ENCODE measurements at places on chromosomes 13 and 19.

- DNase-seq = no peak
Measured at GRCh38 chr13:34805347-34805746, 136.7 kb upstream of the NBEA start.

DNA sequence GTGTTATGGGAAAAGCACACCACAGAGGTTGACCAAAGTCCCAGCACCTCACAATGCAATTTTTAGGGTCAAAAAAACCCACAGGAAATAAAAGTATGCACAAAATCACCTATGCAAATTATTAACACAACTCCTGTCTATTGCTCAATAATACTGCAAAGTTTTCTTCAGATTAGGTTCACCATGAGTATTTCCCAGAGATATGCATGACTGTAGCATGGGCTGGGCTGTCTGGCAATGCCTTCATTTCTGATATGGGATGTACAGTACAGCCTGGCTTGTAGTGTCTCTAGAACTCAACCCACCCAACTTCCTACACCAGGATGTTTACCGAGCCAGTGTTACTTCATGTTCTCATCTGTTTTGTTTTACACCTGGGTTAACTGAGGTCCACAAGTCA is 698.7 kb upstream of the ARGLU1 start:
- no peak for DNase-seq

GRCh38 chr13:103799028-103799427 is 732.8 kb upstream of the SLC10A2 start:
- DNase-seq = no peak

- no peak for DNase-seq
Measured at GRCh38 chr13:48235341-48236135, 2.5 kb downstream of the ITM2B start.

DNA sequence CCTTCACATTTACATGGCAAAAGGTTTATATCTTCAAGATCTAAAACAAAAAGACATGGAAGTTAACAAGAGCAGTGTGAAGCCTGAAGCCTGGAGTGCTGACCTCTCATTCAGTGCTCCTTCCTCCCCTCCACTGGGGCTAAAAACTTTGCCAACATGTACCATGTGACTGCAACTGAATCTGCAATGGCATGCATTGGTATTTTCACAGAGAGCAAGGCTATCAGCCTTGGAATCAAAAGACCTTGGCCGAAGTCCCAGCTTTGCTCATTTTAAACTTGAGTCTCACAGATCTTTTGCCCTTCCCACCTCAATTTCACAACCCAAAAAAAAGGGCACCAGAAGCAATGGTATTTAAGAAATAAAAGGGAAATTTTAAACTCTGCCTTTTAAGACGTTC is 325.1 kb downstream of the DCT start:
- DNase-seq = no peak

DNA sequence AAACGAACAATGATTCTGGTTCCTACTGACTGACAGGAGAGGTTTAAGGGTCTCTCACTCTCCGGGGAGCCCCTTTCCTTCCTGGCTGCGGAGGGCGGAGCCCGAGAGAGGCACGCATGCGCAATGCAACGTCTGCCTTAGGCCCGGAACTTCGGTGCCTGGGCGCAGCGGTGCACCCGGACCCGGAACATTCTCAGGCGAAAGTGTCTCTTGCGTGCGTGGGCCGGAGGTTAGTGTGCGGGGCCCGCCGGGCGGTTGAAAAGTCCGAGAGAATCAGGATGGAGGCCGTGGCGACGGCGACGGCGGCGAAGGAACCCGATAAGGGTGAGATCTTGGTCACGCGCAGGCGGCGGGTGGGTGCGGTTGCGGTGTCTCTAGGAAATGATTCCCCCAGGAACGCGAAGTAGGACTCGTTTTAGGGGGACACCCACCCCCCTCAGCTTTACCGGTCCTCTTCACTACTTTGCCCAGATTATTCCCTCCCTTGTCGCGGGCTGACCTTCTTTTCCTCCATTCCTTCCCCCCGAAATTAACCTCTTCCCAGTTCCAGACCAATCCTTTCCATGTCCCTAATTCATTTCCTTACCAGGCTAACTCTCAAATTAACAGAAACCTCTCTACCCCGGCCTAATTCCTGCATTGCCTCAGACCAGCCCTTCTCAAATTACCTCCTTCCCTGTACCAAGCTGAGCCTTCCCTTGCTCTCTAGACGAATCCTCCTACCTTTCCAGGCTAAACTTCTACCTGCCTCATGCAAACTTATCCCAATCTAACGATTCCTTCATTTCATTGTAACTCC is at the start of gene CCDC97:
Gene CCDC97, plus strand, starts transcription at position 140 of the 799 bp plus-strand sequence. Its CDS starts 139 bp downstream, at position 279.
- DNase-seq = no peak

GRCh38 chr19:39070888-39071287 is 13.3 kb upstream of the ACP7 start:
- DNase-seq = no peak

DNA sequence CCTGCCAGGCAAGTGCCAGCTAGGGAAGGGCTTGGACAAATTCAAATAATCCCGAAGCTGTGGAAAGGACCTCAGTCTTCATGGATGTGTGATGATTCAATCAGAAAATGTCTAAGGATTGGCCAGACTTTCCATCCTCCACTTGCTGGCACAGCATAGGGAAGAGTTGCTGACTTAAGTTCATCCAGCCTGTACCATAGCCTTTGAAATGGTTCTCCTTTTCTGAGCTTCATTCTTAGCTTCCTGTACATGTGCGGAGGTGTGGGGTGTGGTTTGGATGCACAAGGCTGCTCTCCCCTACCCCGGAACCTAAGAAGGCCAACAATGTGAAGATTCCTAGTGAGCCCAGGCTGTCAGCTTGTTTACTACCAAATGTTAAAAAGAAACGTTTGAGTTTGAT is 959 bp upstream of the IGFL3 start:
- no peak for DNase-seq

GRCh38 chr13:66074018-66074615 is 1156.0 kb downstream of the PCDH9 start:
- DNase-seq = no peak

- DNase-seq = no peak
Measured at GRCh38 chr13:42275098-42275471, 3.1 kb downstream of the AKAP11 start.
